ENCODE measurements at places on chromosomes 4 and X. TPM values are rescaled to one million over a fixed set of nuclear protein-coding genes. Genes with fewer than 3 reads are reported as not detected.

GRCh38 chrX:3690140-3690539 lies 23.3 kb downstream of the PRKX start:
- DNase-seq: no peak

- DNase-seq: no peak
These were observed 277.1 kb downstream of the ANKRD50 start for GRCh38 chr4:124435274-124435950.

DNA sequence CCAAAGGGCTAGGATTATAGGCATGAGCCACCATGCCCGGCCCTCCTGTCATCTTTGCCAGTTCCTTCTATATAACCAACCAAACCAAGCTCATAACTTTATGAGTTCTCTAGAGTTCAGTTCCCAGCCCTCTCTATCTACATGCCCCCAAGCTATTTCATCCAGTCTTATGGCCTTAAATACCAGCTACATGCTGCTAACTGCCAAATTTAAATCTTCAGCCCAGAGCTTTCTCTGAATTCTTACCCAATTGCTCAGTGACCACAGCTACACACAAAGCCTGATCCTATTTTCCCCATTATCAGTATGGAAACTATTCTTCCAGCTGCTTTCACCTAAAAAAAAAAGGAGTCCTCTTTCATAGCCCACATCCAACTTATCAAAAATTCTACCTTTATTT lies 23.1 kb downstream of the TMEM184C start:
- no peak for DNase-seq

DNA sequence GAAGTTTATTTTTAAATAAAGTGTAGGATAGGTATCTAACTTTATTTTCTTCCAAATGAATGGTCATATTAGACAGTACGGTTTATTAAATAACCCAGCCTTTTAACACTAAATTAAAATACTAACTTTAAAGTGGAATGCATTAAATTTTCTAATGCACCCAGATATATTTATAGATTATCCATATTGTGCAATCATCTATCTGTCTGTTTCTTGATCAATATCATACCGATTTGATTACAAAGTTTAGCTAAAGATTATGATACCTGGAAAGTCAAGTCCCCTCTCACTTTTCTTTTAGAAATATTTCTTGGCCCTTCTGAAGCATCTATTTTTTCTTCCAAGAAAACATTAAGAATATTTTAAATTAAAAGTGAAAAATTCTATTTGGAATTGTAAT lies 124.3 kb upstream of the PDE5A start:
- DNase-seq: no peak

GRCh38 chrX:141791856-141792255 lies 46.3 kb upstream of the MAGEC3 start:
- DNase-seq: no peak

RAI2 gene
- 9.0 TPM for polyA plus RNA-seq

CXCL9 gene
- 40.0 TPM for polyA plus RNA-seq
